ENCODE measurements at places on chromosomes 3 and 15. TPM values are rescaled to one million over a fixed set of nuclear protein-coding genes. Genes with fewer than 3 reads are reported as not detected.

DNA sequence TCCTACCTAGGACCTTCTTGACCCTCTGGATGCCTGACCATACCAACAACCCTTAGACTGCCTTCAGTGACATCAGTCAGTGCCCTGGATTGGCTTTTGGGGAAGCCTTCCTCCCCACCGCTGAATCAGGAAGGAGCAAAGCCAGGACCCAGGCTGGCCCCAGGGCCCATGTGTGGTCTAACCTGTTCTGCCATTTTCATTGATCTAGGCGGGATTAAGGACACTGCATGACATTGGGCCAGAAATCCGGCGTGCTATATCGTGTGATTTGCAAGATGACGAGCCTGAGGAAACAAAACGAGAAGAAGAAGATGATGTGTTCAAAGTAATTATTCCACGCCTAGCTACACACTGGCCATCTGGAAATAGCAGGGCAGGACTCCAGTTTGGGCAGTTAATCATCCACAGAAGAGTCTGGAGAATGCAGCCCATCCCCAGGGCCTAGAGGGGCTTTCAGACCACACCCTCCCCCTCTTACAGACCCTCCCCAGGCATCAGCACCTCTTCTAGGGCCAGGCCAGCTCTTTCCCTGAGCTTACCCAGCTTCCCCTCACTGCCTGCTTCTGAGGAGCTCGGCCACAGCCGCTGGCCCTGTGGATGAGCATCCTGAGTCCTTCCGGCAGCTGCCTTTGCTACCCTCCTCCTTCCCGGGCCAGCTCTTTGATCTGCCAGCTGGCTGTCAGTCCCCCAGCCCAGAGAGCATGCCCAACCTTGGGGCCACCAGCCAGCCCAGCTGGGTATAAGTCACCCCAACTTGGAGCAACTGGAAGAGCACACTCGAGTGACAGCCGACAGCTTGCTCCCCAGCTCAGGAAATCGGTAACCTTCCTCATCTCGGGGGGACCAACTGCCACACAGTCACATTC, 45.9 kb downstream of the CHDH start:
- no peaks in the 10 kb centered on the region for H3K4me1 ChIP-seq
- H3K36me3 ChIP-seq: no peaks in the 10 kb centered on the region
- no peak overlapping the region for H3K4me3 ChIP-seq
- DNase-seq: peak; percentile 48
- H3K27me3 ChIP-seq: peaks cover 4% of the 10 kb centered on the region

- DNase-seq: no peak
- H3K4me3 ChIP-seq: no peak overlapping the region
- H3K36me3 ChIP-seq: no peaks in the 10 kb centered on the region
- H3K27ac ChIP-seq: no peak overlapping the region
- H3K27me3 ChIP-seq: no peaks in the 10 kb centered on the region
These were observed 96.0 kb downstream of the GTPBP8 start for GRCh38 chr3:113086560-113087461.

Gene ATP8B4
- 1.7 TPM for polyA plus RNA-seq

GRCh38 chr3:23580096-23580713, 225.6 kb upstream of the UBE2E1 start:
- H3K36me3 ChIP-seq: no peaks in the 10 kb centered on the region
- H3K27ac ChIP-seq: no peak overlapping the region
- H3K27me3 ChIP-seq: no peaks in the 10 kb centered on the region

DNA sequence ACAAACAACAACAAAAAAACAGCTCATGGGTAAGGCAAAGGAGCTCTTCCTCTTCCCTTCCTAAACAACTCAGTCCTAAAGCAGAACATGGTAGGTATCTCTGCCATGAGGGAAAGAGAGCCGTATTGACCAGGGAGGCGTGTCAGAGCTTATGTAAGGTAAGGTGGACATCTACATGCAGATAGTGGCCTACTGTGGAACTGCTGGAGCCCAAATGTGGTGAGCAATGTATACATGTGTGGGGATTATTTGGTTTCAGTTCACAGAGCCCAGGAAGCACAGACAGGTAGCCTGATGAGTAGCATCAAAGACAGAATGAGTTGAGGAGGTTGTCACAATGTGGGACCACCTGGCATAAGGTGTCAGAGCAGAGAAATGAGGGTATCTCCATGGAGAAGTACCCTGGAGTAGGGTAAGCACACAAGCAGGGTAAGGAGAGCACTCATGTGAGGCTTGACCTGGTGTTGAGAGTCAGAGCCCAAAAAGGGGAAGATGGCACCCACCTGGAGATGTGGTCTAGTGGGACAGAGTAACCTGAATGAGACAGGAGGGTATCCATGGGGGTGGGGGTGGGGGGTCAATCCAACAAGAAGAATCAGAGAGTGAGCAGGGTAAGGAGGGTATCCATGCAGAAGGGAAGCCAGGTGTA, 45.5 kb downstream of the DENND6A start:
- H3K27me3 ChIP-seq: no peaks in the 10 kb centered on the region
- H3K36me3 ChIP-seq: peaks cover 83% of the 10 kb centered on the region
- no peak overlapping the region for H3K4me3 ChIP-seq
- H3K27ac ChIP-seq: no peak overlapping the region
- peaks cover 5% of the 10 kb centered on the region for H3K4me1 ChIP-seq

DNA sequence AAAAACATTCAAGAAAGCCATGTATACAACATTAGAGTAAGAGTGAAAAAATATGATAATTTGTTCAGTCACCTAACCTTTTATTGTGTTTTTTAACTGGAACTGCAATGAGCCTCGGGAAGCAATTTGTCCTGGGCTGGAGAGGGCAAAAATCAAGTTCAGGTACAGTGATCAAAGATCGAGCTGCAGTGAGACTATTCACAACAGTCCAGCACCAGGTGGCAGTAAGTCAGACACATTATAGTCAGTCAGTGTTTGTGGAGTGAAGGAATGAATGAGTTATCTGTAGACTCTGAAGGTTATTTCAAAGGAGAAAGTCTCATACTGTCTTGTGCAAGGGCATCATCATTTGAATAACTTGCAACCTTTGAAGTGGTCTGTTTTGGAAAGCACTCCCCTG, 116.6 kb downstream of the CHDH start:
- no peaks in the 10 kb centered on the region for H3K36me3 ChIP-seq
- no peak overlapping the region for H3K27ac ChIP-seq
- H3K27me3 ChIP-seq: no peaks in the 10 kb centered on the region

DNA sequence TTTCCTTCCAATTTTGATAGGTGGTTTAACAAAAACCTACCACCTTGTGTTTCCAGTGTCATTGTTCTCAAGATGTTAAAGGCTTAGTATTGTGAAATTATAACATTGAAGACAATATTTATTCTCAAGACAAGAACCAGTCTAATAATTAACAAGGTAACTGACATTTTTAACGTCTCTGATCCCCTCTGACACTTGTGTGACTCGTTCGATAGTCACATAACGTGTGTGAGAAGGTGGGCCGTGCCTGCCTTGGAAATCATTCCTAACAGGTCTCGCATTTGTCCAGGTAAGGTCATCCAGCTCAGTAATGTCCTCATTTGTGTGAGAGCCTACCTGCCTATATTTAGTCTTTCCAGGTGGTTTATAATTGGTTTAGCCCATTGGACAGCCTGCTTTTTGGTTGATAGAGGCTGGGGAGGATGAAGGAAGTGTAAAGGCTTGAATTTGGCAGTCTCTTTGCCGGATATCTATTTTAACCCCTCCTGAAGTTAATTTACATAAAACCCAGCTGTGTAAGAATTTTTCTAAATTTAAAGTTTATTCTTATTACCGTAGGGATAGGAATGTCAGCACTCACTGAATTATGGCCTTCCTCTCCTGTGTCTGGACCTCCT, 94.4 kb downstream of the AKAP13 start:
- peaks cover 23% of the 10 kb centered on the region for H3K4me1 ChIP-seq
- DNase-seq: no peak
- H3K36me3 ChIP-seq: no peaks in the 10 kb centered on the region
- H3K27me3 ChIP-seq: no peaks in the 10 kb centered on the region
- no peak overlapping the region for H3K4me3 ChIP-seq
- H3K27ac ChIP-seq: no peak overlapping the region

Gene CRTC3
- polyA plus RNA-seq: 8.6 TPM

Gene RUBCN
- polyA plus RNA-seq: 5.4 TPM

GRCh38 chr3:11300970-11301369, 28.8 kb downstream of the ATG7 start:
- no peak for DNase-seq
- H3K36me3 ChIP-seq: peaks cover 12% of the 10 kb centered on the region
- no peaks in the 10 kb centered on the region for H3K27me3 ChIP-seq
- no peak overlapping the region for H3K4me3 ChIP-seq

DNA sequence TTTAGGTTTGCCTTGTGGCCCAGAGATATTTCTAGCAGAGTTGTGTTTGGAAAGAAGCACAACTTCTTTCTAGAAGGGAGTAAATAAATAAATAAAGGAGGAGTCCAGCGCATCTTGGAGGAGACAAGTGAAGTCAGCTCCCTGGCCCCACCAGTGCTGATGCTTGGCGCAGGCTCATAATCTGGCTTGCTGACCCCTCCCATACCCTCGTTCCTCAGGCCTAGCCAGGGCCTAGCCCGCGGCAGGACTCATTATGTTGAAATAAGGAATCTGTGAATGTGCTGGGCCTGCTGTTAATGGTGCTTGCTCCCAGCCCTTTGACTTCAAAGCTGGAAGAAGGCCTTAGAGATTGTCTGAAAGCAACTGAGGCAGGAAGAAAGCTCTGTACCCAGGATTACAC, 3.1 kb downstream of the ZNF710 start:
- H3K36me3 ChIP-seq: no peaks in the 10 kb centered on the region
- H3K4me3 ChIP-seq: no peak overlapping the region
- H3K27ac ChIP-seq: peak overlapping the region; percentile 95
- no peak for DNase-seq
- H3K4me1 ChIP-seq: peaks cover 36% of the 10 kb centered on the region
- H3K27me3 ChIP-seq: no peaks in the 10 kb centered on the region

DNA sequence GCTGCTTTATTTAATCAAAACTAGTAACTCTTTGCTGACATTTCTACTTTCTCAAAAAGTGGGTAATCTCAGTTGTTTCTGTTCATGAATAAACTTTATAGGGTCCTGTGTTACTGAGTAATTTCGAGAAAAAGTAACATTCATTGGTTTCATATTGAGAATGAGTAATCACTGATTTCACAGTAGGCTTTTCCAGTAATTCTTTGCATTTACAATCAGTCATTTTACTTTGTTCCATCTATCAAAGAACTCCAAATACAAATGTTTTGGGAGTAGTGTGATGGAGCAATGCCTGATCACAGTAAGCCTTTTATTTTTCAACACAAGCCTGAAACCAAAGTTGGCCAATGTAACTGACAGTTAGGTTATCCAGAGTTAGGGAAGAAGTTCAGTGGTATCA, 353.6 kb downstream of the ULK4 start:
- H3K4me3 ChIP-seq: no peak overlapping the region
- no peak overlapping the region for H3K27ac ChIP-seq
- H3K4me1 ChIP-seq: no peaks in the 10 kb centered on the region
- DNase-seq: no peak
- no peaks in the 10 kb centered on the region for H3K36me3 ChIP-seq
- no peaks in the 10 kb centered on the region for H3K27me3 ChIP-seq

DNA sequence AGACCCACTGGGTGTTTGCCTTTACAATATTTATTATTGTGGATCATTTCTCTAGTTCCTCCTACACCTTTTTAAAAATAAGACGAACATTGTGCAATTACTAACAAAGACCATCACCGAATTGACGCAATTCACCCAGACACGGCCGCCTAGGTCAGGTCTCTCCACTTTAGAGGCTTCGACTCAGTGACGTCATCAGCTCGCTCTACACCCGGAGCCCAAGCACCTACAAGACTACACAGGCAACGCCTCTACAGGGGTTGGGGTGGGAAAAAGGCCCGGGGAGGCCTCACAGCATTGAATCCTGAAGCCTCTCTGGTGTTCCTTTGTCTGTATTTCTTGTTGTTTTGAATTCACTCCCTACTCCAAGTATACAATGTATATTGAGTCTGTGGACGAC, 16.6 kb downstream of the ZIC4 start:
- no peak overlapping the region for H3K27ac ChIP-seq
- H3K4me3 ChIP-seq: no peak overlapping the region
- no peaks in the 10 kb centered on the region for H3K36me3 ChIP-seq
- no peak for DNase-seq

- no peak overlapping the region for H3K27ac ChIP-seq
- H3K4me1 ChIP-seq: no peaks in the 10 kb centered on the region
- no peaks in the 10 kb centered on the region for H3K27me3 ChIP-seq
- DNase-seq: no peak
- no peaks in the 10 kb centered on the region for H3K36me3 ChIP-seq
These were observed 551.1 kb downstream of the NAALADL2 start for GRCh38 chr3:175410251-175410650.

DNA sequence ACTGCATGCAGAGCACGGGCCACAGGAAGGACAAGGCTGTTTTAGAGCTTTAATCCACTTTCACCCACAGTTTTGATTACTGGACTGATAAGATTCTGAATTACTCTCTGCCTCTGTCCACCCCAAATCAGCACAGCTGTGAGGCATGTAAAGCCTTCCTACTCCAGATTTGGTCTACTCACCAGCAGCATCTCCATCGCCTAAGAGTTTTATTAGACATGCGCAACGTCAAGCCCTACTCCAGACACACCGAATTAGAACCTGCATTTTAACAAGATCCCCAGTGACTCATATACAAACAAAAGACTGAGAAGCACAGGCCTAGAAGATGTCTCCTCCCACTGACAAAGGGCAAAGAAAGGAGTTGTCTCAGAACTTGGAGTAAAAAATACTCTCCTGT, 221.2 kb downstream of the TUSC7 start:
- no peak overlapping the region for H3K4me3 ChIP-seq
- H3K4me1 ChIP-seq: no peaks in the 10 kb centered on the region
- H3K27ac ChIP-seq: no peak overlapping the region
- no peaks in the 10 kb centered on the region for H3K36me3 ChIP-seq

Gene SLC28A2
- polyA plus RNA-seq: 1.8 TPM

- H3K4me1 ChIP-seq: peaks cover 18% of the 10 kb centered on the region
- H3K4me3 ChIP-seq: no peak overlapping the region
- no peaks in the 10 kb centered on the region for H3K36me3 ChIP-seq
- H3K27me3 ChIP-seq: no peaks in the 10 kb centered on the region
- no peak overlapping the region for H3K27ac ChIP-seq
These were observed 25.6 kb downstream of the KNG1 start for GRCh38 chr3:186742618-186743380.

DNA sequence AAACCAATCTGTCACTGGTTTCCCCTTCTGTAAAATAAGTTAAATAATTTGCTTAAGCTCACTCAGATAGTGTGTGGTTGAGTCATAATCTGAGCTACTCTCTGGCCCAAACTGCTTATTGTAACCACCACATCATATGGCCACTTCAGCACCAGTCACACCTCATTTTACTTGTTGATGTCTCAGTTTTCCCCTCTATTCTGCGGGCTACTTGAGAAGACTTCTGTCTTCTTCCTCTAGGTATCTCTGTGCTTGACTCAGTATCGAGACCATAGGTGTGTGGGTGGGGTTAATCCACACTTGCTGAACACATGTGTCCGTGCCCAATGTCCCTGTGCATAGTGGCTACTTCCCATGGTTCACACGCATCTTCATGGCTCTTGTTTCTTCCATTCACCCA, 32.9 kb downstream of the CRYGS start:
- H3K4me3 ChIP-seq: no peak overlapping the region
- H3K27me3 ChIP-seq: no peaks in the 10 kb centered on the region
- no peaks in the 10 kb centered on the region for H3K36me3 ChIP-seq
- no peak overlapping the region for H3K27ac ChIP-seq
- DNase-seq: no peak

Gene LIPC
- 0.93 TPM for polyA plus RNA-seq

Gene ERICH6
- polyA plus RNA-seq: not detected

Gene LXN
- polyA plus RNA-seq: 20.9 TPM

Gene CSPG5
- 0.35 TPM for polyA plus RNA-seq
